ENCODE measurements at places on chromosomes 16 and 17. TPM values are rescaled to one million over a fixed set of nuclear protein-coding genes. Genes with fewer than 3 reads are reported as not detected.

Gene CBFB
- total RNA-seq = 39.8 TPM

Gene MEOX1
- not detected for total RNA-seq

Gene SLC2A4
- 0.23 TPM for total RNA-seq

Gene CHST5
- total RNA-seq = not detected

Gene CTRL
- total RNA-seq = not detected

Gene PLK1
- 4.2 TPM for total RNA-seq
